ENCODE measurements at places on chromosomes 5 and 9.

DNA sequence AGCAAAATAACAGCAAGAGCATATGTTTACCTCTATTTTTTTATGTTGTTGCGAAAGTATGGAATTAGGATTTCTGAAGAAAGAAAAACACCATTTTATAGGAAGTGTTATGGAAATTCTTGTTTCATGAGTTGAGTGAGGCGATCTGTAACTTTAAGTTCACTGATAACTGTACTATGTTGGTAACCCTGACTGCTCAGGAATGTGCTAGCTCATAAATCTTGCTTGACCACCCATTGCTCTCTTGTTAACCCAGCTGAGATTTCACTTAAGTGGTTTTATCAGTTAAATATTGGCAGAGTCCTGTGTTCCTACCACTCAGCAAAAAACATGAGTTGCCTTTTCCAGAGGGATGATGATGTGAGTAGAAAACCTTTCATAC is 91.1 kb upstream of the STARD4 start:
- DNase-seq, result peak; percentile 63

GRCh38 chr5:17243287-17244063 is 26.0 kb downstream of the BASP1 start:
- DNase-seq, result no peak

DNA sequence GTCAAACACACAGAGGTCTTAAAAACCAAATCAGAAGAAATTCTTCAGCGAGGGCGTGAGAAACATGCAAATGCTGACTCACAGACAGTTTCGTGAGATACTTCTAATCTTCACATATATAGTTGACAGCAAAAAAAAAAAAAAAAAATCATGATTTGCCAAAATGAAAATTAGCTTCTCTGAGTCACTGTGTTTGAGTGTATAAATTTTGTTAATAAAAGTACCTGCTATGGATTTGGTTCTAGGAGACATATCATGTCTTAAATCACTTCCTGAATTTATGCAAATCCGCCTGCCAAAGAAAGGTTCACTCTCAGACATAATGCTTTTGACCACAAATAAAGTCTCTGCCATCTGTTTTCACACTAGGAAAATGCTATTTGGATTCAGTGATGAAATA is 114.3 kb downstream of the SLC1A3 start:
- DNase-seq, result no peak

- no peak for DNase-seq
Observed at GRCh38 chr5:144487207-144487606, 316.5 kb downstream of the KCTD16 start.

GRCh38 chr5:26894719-26895263 is 143.6 kb downstream of the CDH9 start:
- DNase-seq, result peak; percentile 51

DNA sequence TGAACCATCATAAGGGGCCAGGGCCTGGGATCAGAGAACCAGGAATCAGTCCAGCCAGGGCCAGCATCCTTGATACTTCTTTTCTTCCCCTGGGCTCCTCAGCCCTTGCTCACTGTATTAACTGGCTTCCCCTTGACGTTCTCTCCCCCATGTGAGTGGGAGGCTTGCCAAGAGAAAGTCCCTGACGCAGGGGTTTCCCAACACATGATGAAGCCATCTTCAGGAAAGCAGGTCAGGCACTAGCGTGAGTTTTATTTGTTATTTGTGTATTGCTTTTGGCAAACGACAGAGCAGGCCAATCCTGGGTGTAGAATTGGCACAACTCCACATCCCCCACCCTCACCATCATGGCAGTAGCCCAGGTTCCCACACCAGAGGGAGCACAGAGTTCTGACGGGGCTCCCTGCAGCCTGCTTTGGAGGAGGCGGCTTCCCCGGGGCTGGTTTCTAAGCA is 165.5 kb upstream of the NFIL3 start:
- DNase-seq, result peak; percentile 23

GRCh38 chr5:5313101-5313635 is 109.3 kb upstream of the ICE1 start:
- DNase-seq, result peak; percentile 44

GRCh38 chr9:124950050-124950718 is 9.3 kb upstream of the GOLGA1 start:
- no peak for DNase-seq

DNA sequence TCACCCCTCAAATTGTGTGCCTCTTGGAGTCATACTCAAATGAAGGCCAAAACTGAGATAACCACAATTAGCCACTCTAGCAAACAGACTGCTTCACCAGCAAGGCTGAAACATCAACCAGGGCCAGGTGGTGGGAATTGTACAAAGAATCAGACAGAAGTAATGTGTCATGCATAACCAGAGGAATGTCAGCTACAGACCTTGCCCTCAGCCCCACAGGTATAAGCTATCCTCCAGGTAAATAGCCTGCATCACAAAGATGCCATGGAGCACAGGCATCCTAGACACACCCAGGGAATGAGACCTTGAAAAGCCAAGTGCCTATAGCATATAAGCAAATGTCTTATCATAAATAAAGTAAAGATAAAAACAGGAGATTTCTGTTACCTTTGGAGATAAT is 242.7 kb downstream of the CETN3 start:
- DNase-seq, result no peak
